Central memory CD8-positive, alpha-beta T cell (primary cell): ENCODE measurements at places on chromosomes 7 and 10.

- DNase-seq, result no peak
Observed at GRCh38 chr10:123998197-123999141, 94.9 kb downstream of the CHST15 start.

DNA sequence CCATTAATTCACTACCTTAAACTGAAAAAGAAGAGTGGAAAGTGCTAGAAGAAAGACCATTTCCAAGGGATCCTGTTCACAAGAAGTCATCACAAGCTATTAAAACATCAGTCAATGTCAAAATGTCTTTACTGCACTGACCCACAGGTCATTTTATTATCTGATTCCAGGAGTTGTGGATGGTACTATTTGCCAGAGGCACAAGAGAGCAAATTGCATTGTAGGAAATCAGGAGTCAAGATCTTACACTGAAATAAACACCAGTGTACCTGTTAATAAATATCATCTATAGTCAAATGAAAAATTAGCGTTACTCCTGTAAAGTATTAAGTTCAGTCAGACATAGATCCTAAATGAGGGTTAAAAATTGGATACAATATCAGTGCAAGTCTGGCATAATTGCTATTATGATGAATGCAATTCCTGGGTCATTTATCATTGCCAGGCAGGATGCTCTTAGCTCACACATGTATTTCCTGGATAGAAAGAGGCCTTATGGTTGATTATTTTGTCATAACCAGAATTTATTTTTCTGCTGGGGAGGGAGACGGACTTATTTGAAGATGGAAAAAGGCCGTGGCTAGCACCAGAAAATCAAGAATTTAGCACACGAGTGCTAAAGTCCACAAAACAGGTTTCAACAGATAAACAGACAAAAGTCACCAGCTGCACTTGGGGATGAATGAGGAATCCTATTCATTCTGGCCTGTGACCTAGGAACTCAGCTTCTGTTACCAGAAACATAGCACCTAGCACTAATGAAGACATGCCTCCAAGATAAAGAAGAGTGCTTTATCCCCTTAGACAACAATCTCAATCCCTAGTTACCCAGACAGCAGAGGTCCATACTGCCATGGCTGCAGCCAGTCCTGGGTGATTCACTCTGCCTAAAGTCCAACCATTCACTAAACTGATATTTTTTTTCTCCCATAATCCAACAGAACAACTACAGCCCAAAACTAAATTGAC, 683.1 kb upstream of the POM121L12 start:
- no peak for DNase-seq

DNA sequence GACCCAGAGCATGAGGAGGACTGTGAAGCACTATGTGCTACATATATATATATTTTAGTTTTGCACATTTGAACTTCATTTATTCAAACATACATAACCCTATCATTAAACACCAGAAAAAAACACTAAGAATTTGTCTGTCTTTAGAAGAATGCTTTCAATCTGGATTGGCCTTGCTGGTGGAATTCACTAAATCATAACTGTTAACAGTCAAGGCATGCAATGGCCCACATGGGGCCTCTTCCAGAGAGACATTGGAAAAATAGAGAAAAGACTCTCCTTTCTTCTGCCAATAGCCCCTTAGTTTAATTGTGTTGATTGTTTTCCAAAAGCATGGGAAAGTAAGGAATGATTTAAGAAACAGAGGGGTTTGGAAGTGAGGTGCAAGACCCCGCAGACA, 77.9 kb downstream of the MRPL32 start:
- DNase-seq, result no peak

DNA sequence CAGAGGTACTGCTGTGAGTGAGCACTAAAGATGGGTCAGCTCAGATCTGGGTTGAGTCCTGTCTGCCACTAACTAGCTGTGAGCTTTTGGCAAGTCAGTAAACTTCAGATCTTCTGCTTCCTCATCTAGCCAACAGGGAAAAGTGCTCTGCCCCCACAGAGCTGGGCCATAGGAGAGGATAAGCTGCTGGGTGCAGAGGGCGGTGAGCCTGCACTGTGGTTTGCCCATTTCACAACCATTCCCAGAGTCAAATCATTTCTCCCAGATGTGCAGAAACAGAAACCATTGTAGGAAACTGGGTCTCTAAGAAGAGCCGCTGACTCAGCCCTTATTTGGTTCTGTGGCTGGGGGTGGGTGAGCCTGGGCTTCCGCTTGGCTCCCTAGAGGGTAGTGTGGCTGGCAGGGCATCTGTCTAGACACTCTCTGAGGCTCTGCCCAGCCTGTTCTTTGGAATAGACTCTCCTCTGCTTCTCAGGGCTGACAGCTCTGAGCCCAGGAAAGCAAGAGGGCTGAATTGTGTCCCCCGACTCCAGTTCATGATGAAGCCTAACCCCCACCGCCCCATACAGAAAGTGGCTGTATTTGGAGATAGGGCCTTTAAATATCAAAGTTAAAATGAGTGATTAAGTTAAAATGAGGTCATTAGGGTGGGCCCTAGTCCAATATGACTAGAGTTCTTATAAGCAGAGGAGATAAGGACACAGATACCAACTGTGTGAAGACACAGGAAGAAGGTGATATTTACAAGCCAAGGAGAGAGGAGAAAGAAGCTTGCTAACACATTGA, 29.5 kb upstream of the ARHGAP22 start:
- DNase-seq, result no peak

GRCh38 chr7:1235501-1236131, 2.9 kb downstream of the UNCX start:
- DNase-seq, result no peak

DNA sequence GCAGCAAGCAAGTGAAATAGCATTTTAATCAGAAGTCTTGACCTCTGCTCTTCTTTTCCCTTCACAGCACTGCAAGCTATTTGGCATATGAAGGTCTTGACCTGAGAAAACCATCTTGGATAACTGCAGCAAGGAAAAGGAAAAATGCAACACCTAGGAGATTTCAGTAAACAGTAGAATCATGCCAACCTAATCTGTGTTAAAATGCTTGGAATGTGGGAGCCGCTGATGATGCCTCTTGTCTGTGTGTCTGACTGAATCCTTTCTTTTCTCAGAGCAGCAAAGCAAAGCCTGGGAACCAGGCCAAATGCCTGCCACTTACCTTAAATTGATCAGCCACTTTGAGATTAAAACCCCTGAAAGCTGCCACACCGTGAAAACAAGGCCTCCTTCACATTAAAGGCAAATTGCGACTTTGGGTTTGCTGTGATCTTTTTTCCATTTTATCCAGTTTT, 80.4 kb upstream of the CDK6 start:
- DNase-seq, result no peak
